ENCODE measurements at places on chromosomes 5 and 9.

DNA sequence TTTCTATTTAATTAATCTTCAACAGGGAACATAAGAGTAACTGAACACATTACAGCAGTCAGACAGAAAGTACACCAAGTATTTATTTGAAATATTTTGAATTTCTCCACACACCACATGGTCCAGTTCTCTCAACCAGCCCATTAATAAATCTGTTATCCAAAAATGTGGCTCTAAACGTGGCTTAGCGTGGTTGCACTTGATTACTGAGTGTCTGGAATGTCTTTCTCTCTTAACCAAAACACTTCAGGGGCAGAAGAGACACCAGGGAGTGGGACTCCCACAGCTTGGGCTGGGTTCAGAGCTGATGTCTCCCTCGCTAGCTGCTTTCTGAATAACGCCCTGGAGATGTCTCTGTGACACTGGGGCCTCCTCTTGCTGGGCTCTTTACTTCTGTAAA, 52.6 kb upstream of the FANCC start:
- DNase-seq: no peak

- no peak for DNase-seq
Observed at GRCh38 chr9:123796094-123796493, 133.8 kb downstream of the DENND1A start.

GRCh38 chr5:127406326-127407121, 110.9 kb upstream of the PRRC1 start:
- no peak for DNase-seq

GRCh38 chr5:171275841-171276544, 33.1 kb upstream of the TLX3 start:
- no peak for DNase-seq

DNA sequence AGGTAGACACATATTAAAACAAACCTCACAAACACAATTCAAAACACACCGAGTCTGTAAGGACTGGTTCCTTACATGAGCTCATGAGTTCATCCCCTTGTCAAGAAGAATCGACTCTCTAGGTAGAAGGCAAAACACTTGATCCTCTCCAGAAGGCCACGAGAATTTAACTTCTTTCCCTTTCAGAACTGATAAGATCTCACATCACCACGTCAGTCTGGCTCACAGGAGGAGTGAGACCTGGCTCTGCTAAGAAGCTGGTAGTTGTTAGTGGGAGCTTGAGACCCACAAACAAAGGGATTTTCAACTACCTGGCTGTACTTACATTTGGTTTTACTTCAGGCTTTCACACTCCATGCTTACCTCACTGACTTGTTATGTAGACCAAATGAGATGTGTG, 459.2 kb downstream of the ARHGEF28 start:
- DNase-seq: no peak

- no peak for DNase-seq
Observed at GRCh38 chr5:120304663-120305062, 159.4 kb upstream of the PRR16 start.

GRCh38 chr5:94746731-94747124, 128.3 kb downstream of the SLF1 start:
- no peak for DNase-seq

GRCh38 chr5:107306002-107306401, 364.7 kb downstream of the EFNA5 start:
- no peak for DNase-seq

GRCh38 chr5:156913719-156914370, 49.2 kb downstream of the TIMD4 start:
- DNase-seq: no peak

DNA sequence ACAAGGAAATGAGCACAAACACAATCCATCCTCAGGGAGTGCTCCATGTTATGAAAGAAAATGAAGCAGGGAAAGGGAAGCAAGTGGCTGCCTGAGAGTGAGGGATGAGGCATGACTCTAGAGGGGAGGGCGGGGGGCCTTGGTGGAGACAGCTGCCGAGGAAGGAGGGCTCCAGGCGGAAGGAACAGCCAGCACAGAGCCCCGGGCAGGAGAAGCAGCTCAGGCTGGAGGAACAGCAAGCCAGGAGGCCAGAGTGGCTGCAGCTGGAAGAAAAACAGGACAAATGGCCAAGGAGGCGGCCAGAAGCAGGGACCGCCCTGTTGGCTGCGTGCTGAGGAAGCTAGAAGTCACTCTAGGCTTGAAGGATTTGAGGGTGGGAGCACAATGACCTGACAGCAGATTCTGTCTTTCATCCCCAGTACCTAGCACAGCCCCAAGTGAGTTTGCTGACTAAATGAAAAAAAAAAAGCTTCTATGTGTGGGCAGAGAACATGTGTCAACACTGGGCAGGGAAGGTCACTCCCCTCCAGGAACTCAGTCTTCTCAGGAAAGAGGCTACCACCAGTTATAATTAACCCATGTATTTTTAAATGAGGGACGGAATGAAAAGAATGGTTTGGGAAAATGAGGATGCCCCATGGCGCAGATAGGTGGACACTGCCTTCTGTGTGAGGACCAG, 142.8 kb downstream of the DCP2 start:
- no peak for DNase-seq

DNA sequence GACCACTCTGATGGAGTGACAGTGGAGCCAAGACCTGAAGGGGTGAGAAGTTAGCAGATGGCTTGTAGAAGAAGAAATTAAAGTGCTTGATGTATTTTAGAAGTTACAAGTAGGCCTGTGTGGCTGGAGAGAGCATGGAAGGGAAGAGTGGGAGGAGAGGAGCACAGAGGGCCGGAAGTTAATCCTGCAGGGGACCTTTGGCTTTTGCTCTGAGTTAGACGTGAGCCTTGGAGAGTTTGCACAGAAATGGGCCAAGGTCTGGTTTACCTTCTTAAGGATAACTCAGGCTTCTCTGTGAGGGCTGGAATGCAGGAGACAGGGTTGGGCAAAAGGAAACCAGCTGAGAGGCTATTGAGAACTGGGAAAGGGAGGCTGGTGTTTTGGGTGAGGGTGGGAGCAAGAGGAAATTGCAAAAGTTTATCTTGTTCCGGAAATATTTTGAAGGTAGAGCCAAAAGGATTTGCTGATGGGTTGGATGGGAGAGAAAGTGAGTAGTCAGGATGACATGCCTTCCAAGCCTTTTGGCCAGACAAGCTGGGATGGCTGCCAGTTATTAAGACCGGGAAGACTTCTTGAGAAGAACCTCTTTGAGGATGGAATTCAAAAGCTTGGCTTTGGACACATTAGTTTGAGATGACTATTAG, 17.5 kb upstream of the F2RL1 start:
- DNase-seq: no peak

DNA sequence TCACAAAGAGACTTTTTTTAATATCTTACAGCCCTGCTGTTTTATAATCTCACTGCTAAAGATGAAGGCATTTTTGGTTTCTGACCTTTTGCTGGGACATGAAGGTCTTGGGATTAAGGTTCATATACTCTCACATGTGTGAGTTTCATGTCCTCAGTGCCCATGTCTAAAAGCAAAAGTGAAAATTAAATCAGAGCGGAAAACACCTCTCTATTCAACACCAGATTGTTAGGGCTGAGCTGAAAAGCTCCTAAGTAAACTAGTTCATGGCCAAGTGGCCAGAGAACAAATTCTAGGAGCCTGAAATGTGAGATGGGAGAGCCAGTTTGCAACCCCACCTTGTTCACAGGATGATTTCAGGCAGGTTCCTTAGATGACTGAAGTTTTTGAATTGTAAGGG, 110.9 kb downstream of the GRIA1 start:
- DNase-seq: no peak

- DNase-seq: no peak
Observed at GRCh38 chr9:73121375-73121935, 30.2 kb upstream of the ANXA1 start.

GRCh38 chr5:135398160-135398854, 724 bp downstream of the MACROH2A1 start:
- DNase-seq: no peak

DNA sequence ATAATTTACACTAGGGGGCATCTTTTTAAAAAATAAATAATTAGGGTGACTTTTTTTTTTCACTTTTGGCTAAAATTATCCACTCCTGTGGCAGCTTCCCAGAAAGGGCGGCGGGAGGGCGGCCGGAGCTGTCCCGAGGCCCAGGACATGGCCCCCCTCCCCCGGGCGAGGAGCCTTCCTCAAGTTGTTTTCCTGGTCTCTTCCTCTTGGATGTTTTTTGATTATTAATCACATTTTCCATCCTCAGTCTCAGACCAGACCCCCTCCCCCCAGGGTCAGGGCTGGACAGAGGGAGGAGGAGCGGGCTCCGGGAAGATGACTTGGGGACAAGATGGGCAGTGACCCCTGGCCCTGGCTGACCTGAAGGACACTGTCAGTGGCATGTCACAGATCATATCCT, 4.7 kb upstream of the CNTFR start:
- DNase-seq: no peak

GRCh38 chr5:56278335-56278753, 45.2 kb upstream of the ANKRD55 start:
- DNase-seq: no peak

GRCh38 chr5:126023994-126024441, 399.2 kb upstream of the GRAMD2B start:
- no peak for DNase-seq

DNA sequence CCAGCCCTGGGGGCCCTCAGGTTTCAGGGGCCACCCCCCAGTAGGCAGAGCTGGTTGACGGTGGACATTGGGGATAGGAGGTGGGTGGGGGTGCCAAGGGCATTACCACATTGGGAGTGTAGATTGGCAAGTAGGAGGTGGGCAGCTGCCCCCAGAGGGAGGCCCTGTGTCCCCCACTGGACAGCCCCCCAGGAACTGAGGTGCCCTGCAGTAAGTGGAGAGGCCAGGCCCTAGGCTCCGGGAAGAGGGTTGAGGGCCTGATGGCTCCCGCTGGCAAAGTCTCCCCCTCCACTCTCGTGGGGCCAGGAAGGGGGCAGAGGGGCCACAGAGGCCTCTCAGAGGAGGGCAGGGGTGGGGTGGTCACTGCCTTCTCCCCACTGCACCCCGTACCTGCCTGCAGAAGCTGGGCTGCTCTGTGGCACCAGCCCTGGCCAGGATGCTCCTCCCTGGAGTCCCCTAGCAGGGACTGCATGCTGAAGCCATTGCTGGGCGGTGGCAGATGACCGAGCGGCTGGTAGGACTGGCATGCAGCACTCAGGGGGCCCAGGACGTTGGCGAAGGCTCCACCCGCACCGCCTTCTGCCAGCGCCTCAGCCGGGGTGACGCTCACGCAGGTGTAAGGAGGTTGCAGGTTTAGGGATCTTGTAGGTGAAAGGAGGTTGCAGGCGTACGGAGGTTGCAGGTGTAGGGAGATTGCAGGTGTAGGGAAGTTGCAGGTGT, 89.6 kb upstream of the CACNA1B start:
- DNase-seq: no peak

DNA sequence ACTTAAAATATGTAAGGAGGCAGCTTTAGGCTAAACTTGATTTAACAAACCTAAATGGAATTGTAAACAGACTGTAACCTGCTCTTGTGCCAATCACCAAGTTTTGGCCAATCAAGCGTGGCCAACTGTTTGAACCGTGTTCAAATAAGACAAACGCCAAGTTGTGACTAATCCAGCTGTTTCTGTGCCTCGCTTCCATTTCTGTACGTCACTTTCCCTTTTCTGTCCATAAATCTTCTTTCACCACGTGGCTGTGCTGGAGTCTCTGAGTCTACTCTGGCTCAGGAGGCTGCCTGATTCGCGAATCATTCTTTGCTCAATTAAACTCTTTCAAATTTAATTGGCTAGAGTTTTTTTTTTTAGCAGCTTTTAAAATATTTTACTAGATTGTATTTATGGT, 71.3 kb downstream of the LIX1 start:
- peak; percentile 10 for DNase-seq

DNA sequence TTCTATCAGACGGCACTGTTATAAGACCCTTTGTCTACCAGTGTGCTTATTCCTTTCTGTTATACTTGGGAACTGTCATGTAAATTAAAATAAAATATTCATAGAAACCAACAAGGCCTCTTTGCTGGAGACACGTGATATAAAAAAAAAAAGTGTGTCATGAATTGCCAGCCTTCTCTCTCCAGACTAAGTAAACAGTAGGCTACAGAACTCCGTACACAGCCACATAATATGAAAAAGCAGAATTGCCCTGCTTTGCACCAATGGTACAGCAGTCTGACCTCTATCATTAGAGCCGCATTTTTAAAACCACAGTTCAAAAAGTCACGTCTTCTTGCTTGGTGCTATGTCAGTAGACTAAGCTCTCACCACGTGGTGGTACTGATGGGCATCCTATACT, 231.3 kb downstream of the SEMA5A start:
- no peak for DNase-seq

- DNase-seq: no peak
Observed at GRCh38 chr9:84122572-84122971, 142.0 kb downstream of the RMI1 start.

DNA sequence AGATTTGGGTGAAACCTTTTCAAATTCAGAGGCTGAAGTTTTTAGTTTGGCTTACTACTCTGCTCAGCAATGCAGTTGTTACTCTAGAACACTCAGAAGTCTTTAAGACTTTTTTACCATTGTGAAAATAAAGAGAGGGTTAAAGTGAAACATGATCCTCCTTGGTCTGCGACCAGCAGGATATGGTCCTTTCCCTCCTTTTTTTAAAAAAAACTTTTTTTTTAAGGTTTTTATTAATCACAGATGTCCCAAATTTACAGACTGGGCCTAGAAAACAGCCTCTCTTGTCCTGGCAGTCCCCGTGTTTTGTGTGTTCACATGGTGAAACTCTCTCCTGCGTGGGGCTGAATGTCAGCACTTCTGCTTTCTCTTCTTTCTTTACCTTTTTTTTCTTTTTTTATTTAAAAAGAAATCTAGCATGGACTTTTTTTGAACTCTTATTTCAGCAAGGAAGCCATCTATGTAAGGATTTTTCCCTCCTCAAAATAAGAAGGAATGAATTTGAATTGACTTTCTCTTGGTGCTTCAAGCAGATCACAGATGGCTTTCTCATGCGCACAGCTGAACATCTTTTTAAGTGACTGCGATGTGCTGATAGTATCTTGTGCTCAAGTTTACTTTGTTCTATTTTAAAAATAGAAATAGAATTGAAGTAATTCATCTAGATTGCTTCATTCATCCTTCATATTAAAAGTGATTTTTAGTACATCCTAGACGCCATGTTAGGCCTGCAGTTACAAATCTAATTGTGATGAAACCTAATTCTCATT, 128.7 kb upstream of the OTULINL start:
- no peak for DNase-seq

- no peak for DNase-seq
Observed at GRCh38 chr9:121652838-121653231, 1.4 kb downstream of the DAB2IP start.

GRCh38 chr9:133135146-133135745, 14.2 kb upstream of the RALGDS start:
- DNase-seq: no peak

DNA sequence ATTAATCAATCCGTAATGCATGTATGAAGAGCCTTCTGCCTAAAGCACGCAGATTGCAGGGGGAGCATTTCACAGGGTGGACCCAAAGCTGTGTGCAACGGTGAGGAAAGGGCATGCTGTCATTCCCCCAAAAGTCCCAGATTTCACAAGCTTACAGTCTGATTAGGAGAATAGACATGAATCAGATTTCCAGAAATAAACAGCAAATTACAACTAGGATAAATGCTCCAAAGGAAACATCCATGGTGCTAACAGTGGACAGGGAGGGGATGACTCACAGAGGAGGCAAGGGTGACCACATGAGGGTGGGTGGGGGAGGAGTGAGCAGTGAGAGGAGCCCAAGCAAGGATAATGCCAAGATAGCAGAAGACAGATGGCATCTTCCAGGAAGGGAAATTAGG, 258.4 kb upstream of the TAS2R1 start:
- no peak for DNase-seq

- DNase-seq: no peak
Observed at GRCh38 chr5:2015961-2016360, 133.2 kb upstream of the IRX4 start.

All from C1 segment of cervical spinal cord (tissue), 14 donors.